ENCODE measurements at places on chromosomes 5 and 9.

GRCh38 chr9:128006332-128006996 is 25.7 kb upstream of the EEIG1 start:
- DNase-seq, result no peak

- no peak for DNase-seq
Observed at GRCh38 chr5:123107343-123108244, 18.6 kb downstream of the PRDM6 start.

- DNase-seq, result no peak
Observed at GRCh38 chr5:139654871-139655491, 6.8 kb downstream of the CXXC5 start.

GRCh38 chr5:139863855-139864558 is 68.4 kb downstream of the PSD2 start:
- DNase-seq, result peak; percentile 7

DNA sequence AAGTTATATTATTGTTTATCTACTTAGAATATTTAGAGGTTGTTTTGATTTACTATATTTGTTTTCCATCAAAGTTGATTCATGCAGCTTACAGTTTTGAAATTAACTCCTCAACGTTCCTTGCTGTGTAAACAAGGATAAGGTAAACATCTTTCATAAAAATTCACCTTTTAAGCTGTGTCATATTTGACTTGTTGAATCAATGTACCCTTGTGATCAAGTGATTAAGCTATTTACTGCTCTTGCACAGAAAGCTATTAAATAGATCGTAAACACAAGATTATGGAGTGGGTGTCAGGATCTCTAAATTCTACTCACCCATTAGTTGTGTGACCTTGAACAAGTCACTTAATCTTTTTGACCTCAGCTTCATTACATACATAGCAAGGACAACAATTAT is 2054.0 kb upstream of the NUDT12 start:
- DNase-seq, result no peak

DNA sequence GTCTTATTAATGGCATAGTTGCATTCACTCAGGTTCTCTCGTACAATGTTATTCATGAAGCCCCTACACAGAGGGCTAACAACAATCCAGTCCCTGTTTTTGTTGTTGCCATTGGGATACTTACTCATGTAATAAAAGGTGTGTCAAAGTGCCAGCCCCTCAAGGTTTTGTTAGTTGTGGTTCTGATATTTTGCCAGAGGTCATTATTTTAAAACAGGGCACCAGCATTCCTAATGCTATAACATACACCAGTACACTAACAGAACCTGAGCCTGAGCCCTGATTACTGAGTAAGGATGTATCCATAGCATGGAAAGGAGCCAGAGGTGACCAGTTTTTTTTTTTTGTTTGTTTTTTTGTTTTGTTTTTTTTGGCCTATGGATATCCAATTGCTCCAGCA is 50.2 kb downstream of the SMC2 start:
- no peak for DNase-seq

- no peak for DNase-seq
Observed at GRCh38 chr5:573976-574375, 38.2 kb upstream of the CEP72 start.

DNA sequence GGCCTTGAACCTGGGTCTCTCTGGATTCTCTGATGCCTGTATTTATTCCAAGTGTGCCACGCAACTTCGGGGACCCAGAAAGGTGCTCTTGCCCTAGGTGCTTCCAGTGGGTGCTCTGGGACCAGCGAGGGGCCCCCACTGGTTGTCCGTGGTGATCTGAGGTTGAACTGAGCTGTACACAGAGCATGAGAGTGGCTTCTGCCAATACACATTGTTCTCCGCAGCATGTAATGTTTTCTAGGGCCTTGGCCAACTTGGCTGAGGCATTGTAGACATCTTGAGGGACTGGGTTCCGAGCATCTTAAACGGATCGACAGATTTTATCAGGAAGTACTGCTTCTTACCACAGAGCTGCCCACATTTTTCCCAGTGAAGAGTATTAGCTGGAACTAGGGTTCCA is 117.9 kb downstream of the MTX3 start:
- no peak for DNase-seq

DNA sequence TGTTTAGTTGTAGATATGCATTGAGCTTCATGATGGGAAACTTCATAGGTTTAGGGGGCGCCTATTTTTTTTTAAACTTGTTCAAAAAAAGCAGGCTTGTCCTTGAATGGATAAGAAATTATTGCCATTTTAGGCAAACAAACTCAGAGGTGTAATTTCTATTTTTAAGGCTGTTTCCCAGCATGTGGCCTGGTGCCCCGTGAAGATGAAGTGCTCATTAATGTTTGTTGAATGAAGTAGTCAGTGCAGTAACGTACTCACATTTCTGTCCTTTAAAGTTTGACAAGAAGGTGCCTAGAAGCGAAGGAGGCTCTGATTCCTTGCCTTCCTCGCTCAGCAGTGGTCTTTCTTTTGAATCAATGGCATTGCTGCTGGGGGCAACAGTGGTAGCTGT is 54.3 kb downstream of the ZNF618 start:
- no peak for DNase-seq

DNA sequence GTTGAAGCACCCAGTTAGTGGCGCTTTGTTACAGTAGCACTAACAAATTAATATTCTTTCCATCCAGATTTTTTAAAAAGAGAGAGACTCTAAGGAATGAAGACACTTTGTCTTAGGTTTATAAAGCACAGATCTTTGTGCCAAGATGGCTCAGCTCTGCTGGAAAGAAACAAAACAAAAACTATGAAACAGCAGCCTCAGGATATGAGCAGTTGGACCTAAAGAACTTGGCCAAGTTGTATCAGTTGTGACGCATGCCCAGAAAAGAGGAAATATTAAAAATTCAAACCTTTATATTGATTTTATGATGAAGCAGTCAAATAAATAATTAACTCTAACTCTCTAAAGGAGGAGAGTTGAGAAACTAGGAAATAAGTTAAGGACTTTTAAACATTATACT is 427.2 kb downstream of the SPOCK1 start:
- DNase-seq, result no peak

- DNase-seq, result no peak
Observed at GRCh38 chr9:91392435-91392834, 30.7 kb upstream of the AUH start.

- DNase-seq, result no peak
Observed at GRCh38 chr9:134390947-134391318, 64.7 kb downstream of the RXRA start.

- no peak for DNase-seq
Observed at GRCh38 chr5:73154208-73155006, 18.6 kb upstream of the TMEM174 start.

GRCh38 chr5:103587185-103587748 is 24.7 kb upstream of the NUDT12 start:
- DNase-seq, result no peak

DNA sequence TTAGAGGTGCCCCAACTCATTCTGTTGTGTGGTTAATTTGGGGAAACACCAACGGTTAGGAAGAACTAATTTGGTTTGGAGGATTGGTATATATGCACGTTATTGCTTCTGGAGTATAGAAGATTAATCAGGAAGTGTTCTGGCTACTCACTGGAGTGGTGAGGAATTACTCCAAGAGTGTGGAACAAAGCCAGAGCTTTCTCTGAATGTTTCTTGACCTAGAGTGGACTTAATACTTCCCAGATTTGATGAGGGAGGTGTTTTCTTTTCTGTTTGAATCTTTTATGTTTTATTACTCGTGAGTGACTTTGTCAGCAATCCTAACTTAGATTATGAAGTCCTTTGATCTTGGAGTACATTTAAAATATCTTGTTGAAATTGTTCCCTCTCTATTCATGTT is 163.7 kb downstream of the MAN2A1 start:
- no peak for DNase-seq

- DNase-seq, result no peak
Observed at GRCh38 chr9:77997611-77998284, 33.9 kb downstream of the GNAQ start.

GRCh38 chr9:77647267-77648233 is 572 bp downstream of the GNA14 start:
- DNase-seq, result no peak

DNA sequence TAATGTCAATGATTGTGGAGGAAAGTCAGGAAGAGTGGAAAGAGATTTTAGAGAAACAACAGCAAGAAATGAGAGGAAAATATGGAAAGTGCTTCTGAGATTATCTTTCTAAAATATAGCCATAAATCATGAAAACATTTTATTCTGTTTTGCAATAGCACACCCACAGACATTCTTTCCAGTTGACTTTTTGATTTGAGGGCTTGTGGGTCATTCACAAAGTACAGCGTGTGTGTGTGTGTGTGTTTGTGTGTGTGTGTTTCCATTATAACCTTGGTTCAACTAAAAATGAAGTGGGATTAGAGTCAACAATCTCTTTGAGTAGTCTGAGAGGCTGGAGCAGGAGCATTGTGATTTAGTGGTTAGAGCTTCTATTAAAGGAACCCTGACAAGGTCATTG is 116.6 kb upstream of the GAS1 start:
- DNase-seq, result no peak

- no peak for DNase-seq
Observed at GRCh38 chr5:85320495-85320894, 935.8 kb upstream of the EDIL3 start.

DNA sequence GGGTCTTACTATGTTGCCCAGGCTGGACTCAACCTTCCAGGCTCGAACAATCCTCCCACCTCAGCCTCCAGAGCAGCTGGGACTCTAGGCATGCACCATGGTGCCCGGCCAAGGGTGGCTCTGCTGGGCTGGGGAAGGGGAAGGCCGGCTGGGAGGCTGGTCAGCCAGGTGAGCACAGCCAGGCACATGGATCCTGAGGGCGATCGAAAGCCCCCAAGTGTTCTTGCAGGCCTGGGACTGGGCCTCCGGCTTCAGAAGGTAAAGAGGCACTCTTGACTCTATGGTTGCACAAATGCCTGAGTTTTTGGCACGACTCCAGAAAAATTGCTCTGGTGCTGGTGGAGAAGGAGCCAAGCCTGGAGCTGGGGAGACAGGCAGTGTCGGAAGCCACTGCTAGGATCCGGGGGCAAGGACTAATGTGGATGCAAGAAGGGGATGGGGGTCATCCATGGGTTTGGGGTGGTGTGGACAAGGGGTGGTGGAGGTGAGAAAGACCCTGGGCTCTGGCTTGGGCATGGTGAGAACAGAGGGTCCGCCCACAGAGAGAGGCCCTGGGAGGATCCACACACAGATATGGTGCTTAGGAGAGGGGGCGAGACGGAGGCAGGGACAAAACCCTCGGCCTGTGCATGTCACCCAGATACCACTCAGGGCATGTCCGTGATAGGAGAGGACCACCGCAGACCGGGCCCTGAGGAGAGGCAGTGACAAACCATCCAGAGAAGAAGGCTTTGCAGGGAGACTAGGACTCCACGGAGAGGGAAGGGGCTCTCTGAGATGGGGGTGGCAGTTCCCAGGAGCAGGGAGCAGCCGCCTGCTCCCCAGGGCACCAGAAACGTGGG is 51.1 kb upstream of the COL5A1 start:
- DNase-seq, result no peak

DNA sequence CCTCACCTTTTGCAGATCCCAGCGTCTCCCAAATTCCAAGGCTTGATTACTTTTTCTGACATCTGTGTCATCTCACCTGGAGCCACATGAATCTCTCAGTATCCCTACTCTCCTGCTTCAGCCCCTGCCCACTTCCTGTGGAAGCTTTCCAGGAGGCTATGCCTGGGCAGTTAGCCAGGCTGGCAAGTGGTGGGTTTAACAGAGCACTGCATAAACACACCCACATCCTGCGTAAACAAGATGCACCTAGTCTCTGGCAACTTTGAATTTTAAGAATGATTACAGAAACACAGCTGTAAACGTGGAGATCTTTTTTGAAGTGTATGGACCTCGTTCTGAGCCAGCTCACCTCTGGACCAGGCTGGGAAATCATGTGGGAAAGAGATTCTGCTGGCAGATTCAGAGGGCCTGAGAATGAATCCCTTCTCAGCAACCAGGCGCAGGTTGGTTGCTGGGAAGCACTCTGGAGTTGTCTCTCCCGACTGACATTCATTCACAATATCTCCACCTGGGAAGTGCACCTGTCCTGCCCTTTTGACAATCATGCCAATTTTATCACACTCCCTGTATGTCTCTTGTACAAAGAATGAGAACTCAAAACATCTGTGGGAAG is 55.7 kb upstream of the FANCC start:
- no peak for DNase-seq

All from stimulated activated CD8-positive, alpha-beta memory T cell treated with anti-CD3 and anti-CD28 coated beads, Interleukin-15, amount 100 ng/mL, for 4 hours (primary cell).